ENCODE measurements at places on chromosomes 16 and 17. TPM values are rescaled to one million over a fixed set of nuclear protein-coding genes. Genes with fewer than 3 reads are reported as not detected.
A peak's percentile ranks its signal among the peaks of the same experiment; 100 is the strongest.

Gene ENPP7
- not detected for total RNA-seq

Gene CACNA1G
- total RNA-seq, result 0.06 TPM

Gene CTRL
- total RNA-seq, result 0.89 TPM

Gene MRM3
- 13.3 TPM for total RNA-seq

Gene EXOC3L1
- total RNA-seq, result 2.3 TPM

Gene TCAP
- 0.50 TPM for total RNA-seq

Gene NECAB2
- 1.0 TPM for total RNA-seq

Gene DOC2B
- 2.2 TPM for total RNA-seq

Gene ATF7IP2
- total RNA-seq, result 8.2 TPM

Gene BCAR1
- total RNA-seq, result 139 TPM

Gene TSNAXIP1
- 0.12 TPM for total RNA-seq

Gene RND2
- 1.1 TPM for total RNA-seq

DNA sequence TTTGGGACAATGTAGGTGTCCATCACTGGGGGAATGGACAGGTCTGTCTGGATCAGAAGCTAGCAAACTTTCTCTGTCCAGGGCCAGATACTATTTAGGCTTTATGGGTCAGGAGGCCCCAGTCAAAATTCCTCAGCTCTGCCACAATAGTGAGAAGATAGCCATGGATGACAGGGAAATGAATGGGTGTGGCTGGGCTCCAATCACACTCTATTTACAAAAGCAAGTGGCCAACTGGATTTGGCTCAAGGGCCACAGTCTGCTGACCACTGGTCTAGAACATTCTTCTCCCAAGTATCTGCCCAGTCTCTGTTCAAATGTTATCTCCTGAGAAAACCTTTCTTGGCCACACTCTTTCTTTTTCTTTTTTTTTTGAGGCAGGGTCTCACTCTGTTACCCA, 339.9 kb downstream of the SOX9 start:
- DNase-seq, result no peak

GRCh38 chr16:30766206-30766932, 4.2 kb downstream of the RNF40 start:
- DNase-seq, result no peak

DNA sequence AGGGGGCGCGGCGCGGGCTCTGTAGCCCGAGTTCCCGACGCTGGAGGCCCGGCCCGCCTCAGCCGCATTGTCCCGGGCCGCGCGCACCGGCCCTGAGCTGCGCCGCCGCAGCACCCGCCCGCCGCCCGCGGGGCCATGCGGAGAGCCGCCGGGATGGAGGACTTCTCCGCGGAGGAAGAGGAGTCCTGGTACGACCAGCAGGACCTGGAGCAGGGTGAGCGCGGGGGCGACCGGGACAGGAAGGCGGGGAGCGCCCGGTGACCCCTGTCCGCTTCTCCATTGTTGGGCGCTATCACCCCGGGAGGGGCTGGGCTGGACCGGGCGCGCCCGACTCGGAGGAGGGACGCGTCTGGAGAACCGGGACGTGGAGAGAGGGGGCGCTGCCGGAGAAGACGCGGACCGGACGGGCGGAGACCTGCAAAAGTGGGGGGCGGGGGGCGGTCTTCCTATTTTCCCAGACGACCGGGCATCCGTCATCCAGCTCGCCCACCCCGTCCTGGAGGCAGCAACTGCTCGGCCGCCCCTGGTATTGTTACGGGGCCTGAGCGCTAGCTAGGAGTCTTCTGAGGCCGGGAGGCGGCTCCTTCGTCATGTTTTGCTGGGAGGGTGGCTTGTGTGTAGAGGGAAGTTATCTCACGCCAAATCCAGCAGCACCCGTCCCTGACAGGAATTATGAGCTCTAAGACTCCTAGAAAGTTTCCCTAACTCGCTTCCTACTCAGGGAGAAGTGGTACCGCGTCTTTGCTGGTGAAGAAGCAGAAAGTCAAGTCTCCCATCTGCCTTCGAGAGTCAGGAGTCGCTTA, 678 bp downstream of the CDR2L start:
- peak; percentile 81 for DNase-seq

DNA sequence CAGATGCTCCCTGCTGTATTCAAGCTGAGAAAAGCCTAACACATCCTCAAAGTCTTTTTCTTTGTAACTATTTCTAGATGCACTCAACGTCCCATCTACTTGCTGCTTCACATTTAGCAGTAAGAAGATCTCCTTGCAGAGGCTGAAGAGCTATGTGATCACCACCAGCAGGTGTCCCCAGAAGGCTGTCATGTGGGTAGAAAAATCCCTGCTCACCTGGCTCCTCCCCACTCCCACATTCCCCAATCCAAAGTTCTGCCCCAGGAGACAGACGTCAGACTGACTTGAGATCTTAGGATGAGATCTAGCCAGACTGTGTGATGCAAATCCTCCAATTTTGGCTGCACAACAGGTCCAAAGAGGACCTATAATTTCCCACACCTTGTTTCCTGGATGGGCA, 1.1 kb downstream of the CCL13 start:
- no peak for DNase-seq

DNA sequence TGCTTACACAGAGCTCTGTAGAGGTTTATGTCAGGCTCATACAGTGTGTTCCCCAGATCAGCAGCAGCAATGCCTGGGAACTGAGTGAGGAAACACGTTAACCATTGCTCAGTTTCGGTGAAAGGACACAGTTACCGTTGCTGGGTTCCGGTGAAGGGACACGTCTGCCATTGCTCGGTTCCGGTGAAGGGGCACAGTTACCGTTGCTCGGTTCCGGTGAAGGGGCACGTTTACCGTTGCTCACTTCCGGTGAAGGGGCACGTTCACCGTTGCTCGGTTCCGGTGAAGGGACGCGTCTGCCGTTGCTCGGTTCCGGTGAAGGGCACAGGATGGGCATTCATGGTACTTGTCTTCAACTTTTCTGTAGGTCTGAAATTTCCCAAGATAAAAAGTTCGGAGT, 81.7 kb downstream of the MRM3 start:
- no peak for DNase-seq

DNA sequence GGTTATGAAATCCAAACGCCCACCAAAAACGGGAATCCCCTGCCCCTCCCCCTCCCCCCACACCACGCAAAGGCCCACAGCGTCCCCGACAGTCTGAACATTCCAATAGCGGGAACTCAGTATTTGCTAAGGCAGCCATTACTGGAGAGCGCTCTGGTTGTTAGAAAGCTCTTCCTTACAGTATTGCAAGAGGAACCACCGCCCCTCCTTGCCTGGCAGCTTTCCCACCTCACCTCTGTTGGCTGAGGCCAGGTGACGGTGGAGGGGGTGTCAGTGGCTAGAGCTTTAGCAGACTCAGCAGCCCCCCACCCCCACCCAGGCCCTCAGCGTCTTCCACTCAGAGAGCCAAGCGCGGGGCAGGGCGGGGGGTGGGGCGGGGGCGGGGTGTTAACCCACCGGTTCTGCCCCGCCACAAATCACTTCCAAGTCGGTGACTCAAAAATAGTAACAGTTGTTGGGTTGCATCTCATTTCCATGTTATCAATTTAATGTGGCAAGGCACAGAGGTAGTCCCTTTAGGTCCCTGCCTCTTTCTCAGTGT, 2.2 kb upstream of the PLEKHH3 start:
- peak; percentile 72 for DNase-seq

DNA sequence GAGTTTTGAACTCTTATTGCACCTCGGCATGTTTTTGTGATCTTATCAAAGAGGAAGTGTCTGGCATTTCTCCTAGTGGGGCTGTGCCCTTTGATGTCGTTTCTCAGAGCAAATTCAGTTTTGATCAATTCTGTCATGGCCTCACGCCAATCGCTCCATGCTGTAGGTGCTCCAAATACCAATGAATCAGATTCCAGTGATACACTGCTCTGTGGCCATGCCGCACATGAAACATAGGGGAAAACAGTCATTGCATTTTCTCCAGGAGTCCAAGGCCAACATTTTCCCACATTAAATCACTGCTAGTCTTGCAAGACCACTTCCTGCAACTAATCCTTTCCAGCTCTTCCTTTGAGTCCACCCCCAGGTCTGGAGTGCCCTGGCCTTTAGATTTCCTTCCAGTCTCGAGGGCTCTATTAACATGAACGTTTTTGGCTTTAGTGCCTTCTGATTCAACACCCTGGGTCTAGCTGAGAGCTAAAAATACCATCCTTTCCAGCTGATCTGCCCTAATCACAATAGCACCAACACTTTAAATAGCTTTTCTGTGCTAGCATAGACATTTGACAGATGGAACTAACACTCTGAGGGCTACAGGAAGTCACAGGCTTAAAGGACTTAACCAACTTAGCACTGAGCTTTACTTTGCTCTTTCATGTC, 18.2 kb upstream of the RASL10B start:
- no peak for DNase-seq

DNA sequence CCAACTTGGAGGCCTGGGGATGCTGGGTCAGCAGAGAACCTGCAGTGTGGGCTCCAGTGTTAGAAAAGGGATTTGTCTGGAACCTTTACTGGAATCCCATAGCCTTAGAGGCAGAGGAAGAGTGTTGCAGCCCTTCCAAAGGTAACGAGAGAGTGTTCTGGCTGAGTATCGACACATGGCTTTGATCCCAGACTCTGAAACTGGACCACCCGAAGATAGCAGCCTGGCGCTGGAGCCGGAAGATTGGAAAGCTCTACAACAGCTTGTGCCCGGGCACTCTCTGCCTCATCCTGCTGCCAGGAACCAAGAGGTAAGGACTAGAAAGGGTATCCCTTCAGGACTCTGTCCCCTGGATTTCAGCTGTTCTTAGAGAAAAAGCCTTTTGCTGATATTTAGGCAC, 39.7 kb downstream of the REXO5 start:
- no peak for DNase-seq

DNA sequence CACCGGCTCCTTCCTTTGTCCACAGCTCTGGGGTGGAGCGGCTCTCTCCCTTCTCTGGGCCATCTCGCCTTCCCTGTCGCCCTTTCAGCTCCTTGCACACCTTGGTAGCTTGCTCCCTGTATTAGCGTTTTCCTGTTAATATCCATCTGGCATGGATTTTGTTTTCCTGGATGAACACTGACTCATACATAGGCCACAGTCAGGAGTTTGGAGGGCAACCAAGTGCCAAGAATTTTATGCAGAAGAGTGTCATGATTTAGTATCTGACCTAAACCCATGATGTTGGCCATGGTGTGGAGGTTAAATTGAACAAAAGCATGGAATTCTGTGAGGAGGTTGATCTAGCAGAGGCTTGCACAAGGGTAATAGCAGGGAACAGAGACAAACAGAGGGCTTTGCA, 180.9 kb downstream of the AIPL1 start:
- DNase-seq, result no peak

GRCh38 chr16:1876468-1876867, 4.5 kb upstream of the MEIOB start:
- DNase-seq, result no peak

DNA sequence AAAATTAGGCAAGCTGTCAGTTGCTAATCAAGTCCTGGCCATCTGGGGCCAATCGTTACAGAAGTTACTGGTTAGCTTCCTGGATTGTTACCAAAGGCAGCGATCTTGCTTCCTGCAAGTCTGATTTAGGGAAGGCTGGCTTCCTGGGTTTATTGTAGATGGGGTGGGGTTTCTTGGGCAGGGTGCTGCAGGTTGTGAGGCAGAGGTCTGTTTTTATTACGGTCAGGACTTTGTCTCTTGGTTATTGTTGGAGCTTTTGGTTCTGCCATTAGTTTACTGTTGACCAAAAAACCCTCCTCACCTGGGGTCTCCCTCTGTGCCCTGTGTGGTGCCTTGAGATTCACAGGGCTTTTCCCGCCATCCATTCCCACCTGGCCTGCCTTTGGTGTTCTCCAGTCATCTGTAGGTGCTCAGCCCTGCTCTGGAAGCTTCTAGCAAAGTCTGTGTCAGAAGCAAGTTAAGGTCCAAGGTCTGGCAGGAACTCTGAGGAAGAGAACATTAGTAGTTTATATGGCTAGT, 36.9 kb downstream of the SLC47A1 start:
- peak; percentile 47 for DNase-seq

- DNase-seq, result no peak
Measured at GRCh38 chr16:74607310-74607961, 522 bp upstream of the GLG1 start.

GRCh38 chr16:9437115-9437514, 345.7 kb downstream of the HAPSTR1 start:
- no peak for DNase-seq

GRCh38 chr17:81129289-81129688, 36.0 kb upstream of the PVALEF start:
- no peak for DNase-seq

- no peak for DNase-seq
Measured at GRCh38 chr17:46785696-46786095, 32.8 kb downstream of the WNT3 start.

GRCh38 chr16:15033309-15033707, 22.6 kb downstream of the NTAN1 start:
- DNase-seq, result no peak

Data from left colon (tissue), 2 donors.